ENCODE measurements at places on chromosomes 2 and 18.

DNA sequence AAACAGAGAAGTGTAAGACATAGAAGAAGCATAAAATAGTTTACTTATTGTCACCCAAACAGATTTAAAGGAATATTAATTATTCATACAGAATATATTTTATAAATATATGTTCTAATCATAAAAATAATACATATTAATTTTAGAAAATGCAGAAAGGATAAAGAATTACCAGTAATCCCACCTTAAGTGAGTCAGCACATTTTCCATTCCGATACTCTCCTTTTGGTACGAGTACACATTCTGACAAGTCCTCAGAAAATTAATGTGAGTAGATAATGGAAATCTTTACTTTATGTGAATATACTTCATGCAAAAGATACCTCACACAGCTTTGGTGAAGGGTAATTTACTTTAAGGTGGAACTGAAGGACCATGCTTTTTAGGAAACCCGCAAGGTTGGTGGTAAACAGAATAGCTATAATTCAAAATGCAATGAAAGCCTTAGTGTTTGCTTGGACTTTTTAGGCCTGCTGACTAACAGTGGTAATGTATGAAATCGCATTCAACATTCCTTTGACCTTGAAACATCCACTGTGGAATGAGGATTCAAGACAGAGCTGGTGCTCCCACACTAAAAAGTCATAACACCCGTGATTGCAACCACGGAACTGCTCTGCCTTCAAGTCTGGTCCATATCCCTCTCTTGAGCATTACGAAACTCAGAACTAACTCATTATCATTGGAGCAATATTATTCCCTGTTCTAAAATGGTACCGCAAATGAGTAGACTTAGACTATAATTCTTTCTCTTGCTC lies 28.1 kb upstream of the HTR2B start:
- no peak for DNase-seq

- DNase-seq: no peak
Observed at GRCh38 chr2:177765698-177766097, 306.9 kb downstream of the PDE11A start.

- DNase-seq: no peak
Observed at GRCh38 chr2:225233234-225233633, 166.3 kb upstream of the NYAP2 start.

DNA sequence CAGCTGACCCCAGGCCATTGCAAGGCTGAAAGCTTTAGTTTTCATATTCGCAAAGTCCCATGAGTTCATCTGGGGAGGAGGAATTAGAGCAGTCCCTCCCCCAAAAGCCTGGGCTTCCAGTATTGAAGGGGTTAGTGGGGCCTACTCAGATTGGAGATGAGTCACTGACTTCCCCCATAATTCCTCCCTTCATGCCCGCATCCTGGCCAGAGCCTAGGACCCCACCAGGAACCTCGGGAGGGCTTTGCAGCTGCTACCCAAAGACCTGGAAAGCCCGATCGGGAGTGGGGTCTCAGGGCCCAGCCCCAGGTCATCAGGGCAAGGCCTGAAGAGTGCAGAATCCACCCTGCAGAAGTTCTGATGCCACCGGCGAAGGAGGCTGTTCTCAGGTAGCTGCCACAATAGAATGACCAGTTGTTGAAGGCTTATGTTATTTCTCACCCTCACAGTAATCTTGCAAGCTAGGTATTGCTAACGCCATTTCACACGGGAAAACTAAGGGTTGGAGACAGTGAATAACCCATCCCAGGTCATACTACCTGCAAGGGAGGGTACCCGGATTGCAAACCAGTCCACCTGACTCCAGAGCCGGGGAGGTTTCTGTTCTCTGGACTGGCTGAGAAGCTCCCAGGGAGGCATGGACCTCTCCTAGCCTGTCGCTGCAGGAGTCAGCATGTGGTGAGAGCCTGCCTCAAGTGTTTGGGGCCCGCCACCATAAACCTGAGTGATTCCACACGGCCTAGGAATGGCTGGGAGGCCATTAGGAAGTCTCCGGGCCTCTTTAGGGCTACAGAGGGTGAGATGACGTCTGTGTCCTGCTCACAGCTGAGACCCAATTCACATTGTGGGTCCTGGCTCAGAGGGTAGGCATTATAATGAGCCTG lies 5.8 kb upstream of the ARID5A start:
- DNase-seq: no peak

GRCh38 chr2:186575302-186575701 lies 14.6 kb upstream of the ITGAV start:
- DNase-seq: no peak

Measured in stimulated activated CD4-positive, alpha-beta T cell treated with anti-CD3 and anti-CD28 coated beads, Interleukin-1b, Interleukin-23, amount 100 ng/mL, for 1 hour (primary cell).